Uterus (tissue), 4 donors: ENCODE measurements at places on chromosomes 12 and 14. TPM values are rescaled to one million over a fixed set of nuclear protein-coding genes. Genes with fewer than 3 reads are reported as not detected.

Gene TSHR
- 0.62 TPM for total RNA-seq

Gene PIANP
- 11.5 TPM for total RNA-seq

Gene RFX4
- total RNA-seq, result not detected

- no peak for DNase-seq
- peak overlapping the region; percentile 83 for H3K27ac ChIP-seq
- no peaks in the 10 kb centered on the region for H3K27me3 ChIP-seq
- H3K4me1 ChIP-seq, result peaks cover 10% of the 10 kb centered on the region
- H3K4me3 ChIP-seq, result no peak overlapping the region
- H3K36me3 ChIP-seq, result no peaks in the 10 kb centered on the region
These were observed 40.9 kb downstream of the RERG start for GRCh38 chr12:15180325-15180724.

DNA sequence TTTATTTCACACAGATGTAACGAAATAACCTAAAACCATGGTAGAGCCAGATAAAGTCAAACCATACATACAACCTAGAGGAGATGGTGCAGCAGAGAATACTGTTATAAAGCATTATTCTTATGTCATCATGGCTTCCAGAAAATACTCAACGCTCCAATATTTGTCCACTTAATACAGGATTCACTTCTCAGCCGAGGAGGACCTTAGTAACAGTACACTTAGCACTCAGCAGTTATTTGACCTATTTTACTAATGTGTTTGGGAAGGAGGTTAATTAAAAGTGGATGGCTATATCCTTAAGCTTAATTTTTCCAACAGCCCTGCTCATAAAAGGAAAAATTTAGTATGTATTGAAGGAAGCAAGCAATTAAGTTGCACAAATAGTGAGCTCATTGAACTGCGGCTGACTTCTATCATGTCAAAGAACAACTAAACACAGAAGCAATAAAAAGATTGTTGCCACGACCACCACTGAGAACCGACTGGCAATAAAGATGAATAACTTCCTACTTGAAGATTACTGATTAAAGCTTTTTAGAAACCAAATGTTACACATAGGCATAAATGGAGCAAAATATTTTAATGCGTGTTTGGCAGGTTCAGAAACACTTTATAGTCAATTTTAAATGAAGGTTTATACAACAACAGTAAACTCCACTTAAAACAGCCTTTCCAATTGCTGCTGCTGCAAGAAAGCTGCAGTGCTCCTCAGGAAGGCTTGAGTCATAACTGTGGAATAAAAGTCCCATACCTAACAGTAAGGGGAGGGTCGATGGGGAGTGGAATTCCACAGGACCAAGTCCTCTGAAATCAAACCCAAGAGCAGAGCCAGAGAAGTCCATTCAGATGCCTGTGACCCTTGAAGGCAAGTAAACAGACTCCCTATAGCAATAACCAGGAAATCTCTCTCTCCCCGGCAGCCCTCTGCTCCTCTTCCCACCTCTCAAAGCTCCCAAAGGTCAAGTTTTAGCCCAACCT is 218.9 kb upstream of the CDKN3 start:
- no peaks in the 10 kb centered on the region for H3K27me3 ChIP-seq
- DNase-seq, result no peak
- H3K36me3 ChIP-seq, result no peaks in the 10 kb centered on the region
- no peak overlapping the region for H3K4me3 ChIP-seq

GRCh38 chr14:35471803-35472202 is 62.2 kb upstream of the INSM2 start:
- no peak overlapping the region for H3K27ac ChIP-seq
- no peaks in the 10 kb centered on the region for H3K4me1 ChIP-seq
- H3K4me3 ChIP-seq, result no peak overlapping the region
- H3K36me3 ChIP-seq, result no peaks in the 10 kb centered on the region
- no peak for DNase-seq
- no peaks in the 10 kb centered on the region for H3K27me3 ChIP-seq

- no peak overlapping the region for H3K4me3 ChIP-seq
- H3K36me3 ChIP-seq, result no peaks in the 10 kb centered on the region
- no peak for DNase-seq
- H3K4me1 ChIP-seq, result no peaks in the 10 kb centered on the region
- peak overlapping the region; percentile 75 for H3K27ac ChIP-seq
These were observed 1.6 kb downstream of the CMKLR1 start for GRCh38 chr12:108337235-108338223.

DNA sequence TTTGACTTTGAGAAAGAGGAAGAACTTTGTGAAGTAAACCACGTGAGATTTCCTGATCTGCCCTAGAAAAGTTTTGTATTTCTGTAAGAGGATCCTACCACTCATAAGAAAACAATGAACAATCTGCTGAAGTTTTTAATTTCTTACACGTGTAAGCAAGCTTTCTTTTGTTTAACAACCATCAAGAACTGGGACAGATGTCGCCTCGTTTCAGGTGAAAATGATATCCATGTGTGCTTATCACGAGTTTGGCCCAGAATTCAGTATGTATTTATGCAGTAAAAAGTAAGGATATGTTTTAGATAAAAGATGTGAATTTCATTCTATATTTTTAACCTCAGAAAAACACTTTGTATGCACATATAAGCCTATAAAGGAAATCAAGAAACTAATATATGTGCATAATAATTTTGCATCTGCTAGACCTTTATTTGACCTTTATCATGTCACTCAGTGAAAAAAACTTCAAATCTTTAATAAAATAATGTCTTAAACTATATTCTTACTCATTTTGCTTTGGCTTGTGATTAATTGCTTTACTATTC is 56.9 kb upstream of the DHRS4 start:
- DNase-seq, result no peak
- no peak overlapping the region for H3K4me3 ChIP-seq
- H3K27ac ChIP-seq, result no peak overlapping the region
- H3K36me3 ChIP-seq, result no peaks in the 10 kb centered on the region
- H3K4me1 ChIP-seq, result no peaks in the 10 kb centered on the region

DNA sequence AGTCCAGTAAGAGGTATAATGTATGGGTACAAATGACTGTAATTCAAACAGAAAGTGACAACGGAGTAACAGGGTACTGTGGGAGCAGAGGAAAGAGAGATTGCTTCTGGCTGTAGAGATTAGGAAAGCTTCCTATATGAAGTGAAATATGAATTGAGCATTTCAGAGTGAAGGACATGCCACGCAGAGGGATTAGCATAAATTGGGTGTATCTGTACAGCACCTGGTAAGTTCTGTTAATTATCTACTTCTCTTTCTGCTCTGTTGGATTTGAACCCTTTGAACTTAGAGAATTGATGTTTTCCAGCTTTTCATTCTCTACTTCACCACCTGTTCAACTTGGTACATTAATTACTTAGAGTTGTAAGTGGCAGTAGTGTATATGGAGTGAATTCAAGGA is 8.8 kb downstream of the STK38L start:
- H3K4me3 ChIP-seq, result no peak overlapping the region
- no peaks in the 10 kb centered on the region for H3K36me3 ChIP-seq
- DNase-seq, result no peak
- H3K27ac ChIP-seq, result no peak overlapping the region
- H3K4me1 ChIP-seq, result no peaks in the 10 kb centered on the region

- H3K27ac ChIP-seq, result no peak overlapping the region
- no peak for DNase-seq
- no peak overlapping the region for H3K4me3 ChIP-seq
- H3K27me3 ChIP-seq, result no peaks in the 10 kb centered on the region
- no peaks in the 10 kb centered on the region for H3K4me1 ChIP-seq
These were observed 123.4 kb downstream of the SLC6A15 start for GRCh38 chr12:84789184-84789583.
